Gastroesophageal sphincter (tissue), 4 donors: ENCODE measurements at places on chromosomes 1 and 21. TPM values are rescaled to one million over a fixed set of nuclear protein-coding genes. Genes with fewer than 3 reads are reported as not detected.
A peak's percentile ranks its signal among the peaks of the same experiment; 100 is the strongest.

The C1orf115 gene
- total RNA-seq, result 6.8 TPM

The NBPF4 gene
- not detected for total RNA-seq

The CFHR1 gene
- not detected for total RNA-seq

The AGMAT gene
- not detected for total RNA-seq

The PLXNA2 gene
- total RNA-seq, result 12.5 TPM

The DIO1 gene
- not detected for total RNA-seq

The CHRM3 gene
- total RNA-seq, result 123 TPM

The PLA2G2A gene
- 98.6 TPM for total RNA-seq

The ETV3L gene
- not detected for total RNA-seq

The HSD3B2 gene
- not detected for total RNA-seq

The HSD11B1 gene
- total RNA-seq, result 17.8 TPM

DNA sequence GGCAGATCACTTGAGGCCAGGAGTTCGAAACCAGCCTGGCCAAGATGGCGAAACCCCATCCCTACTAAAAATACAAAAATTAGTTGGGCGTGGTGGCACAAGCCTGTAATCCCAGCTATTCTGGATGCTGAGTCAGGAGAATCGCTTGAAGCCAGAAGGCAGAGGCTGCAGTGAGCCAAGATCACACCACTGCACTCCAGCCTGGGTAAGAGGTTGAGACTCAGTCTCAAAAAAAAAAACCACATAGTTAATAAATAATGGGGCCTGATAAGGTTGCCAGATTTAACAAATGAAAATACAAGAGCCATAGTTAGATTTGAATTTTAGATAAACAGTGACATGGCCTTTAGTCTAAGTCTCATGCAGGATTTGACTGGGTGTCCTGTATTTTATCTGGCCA lies 175.7 kb downstream of the ZZZ3 start:
- ATAC-seq, result no peak

GRCh38 chr1:55947446-55947845 lies 631.9 kb downstream of the PLPP3 start:
- ATAC-seq, result no peak

DNA sequence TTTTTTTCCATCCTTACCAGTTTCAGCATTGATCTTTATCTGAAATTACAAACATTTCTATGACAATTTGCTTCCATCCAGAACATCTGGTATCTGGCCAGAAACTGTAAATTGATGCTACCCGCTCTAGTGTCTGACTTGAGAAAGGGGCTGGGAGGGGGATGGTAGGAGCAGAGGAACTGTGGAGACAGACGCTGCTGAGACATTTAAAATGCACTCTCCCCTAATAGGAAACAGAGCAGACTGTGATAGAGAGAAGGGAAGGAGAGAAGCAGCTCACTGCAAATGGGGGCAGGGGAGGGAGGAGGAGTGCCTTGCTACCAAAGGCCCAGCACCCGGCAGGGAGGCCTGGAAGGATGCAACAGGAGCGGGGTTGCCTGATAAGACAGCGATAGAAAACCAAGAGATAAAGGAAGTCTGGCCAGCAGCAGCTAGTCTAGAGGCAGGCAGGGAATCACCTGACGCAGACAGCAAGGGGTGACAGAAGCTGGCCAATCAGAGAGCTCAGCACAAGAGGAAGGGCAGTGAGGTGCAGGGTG lies 195.5 kb upstream of the NFIA start:
- no peak for ATAC-seq

- ATAC-seq, result no peak
Measured at GRCh38 chr1:61740751-61741700, 1.3 kb upstream of the PATJ start.

DNA sequence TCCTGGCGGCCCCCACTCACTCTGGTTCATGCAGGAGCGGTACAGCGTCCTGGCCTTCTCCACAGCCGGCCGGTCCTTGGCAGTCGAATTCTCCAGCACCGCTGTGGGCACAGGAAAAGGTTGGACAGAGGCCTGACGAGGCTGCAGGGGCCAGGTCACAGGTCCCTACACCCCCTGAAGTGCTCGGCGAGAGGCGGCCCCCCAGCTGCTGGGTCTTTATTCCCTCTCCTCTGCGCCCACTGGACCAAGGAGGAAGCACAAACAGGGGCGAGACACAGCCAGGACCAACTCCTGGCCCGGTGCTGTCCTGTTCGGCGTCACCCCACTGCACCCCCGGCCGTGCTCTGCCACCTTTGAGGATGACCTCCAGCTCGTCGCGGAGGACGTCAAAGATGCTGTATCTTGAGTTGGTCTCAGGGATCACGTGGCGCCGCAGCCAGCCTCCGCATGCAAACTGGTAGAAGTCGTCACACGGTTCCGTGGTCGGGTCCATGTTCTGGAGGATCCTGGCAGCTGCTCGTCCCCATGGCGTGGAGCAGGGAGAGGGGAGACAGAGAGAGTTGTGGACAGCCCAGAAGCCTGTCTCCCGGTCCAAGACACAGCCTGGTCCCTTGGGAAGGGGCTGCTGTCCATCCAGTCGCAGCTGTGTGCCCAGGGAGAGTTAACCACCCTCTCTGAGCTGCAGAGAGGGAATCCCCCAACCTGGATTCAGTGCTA lies 22.9 kb downstream of the PRXL2B start:
- no peak for ATAC-seq

- peak; percentile 68 for ATAC-seq
Measured at GRCh38 chr1:67645495-67646144, 39.4 kb upstream of the GADD45A start.

GRCh38 chr1:26296340-26297056 lies 9.9 kb downstream of the UBXN11 start:
- ATAC-seq, result no peak

DNA sequence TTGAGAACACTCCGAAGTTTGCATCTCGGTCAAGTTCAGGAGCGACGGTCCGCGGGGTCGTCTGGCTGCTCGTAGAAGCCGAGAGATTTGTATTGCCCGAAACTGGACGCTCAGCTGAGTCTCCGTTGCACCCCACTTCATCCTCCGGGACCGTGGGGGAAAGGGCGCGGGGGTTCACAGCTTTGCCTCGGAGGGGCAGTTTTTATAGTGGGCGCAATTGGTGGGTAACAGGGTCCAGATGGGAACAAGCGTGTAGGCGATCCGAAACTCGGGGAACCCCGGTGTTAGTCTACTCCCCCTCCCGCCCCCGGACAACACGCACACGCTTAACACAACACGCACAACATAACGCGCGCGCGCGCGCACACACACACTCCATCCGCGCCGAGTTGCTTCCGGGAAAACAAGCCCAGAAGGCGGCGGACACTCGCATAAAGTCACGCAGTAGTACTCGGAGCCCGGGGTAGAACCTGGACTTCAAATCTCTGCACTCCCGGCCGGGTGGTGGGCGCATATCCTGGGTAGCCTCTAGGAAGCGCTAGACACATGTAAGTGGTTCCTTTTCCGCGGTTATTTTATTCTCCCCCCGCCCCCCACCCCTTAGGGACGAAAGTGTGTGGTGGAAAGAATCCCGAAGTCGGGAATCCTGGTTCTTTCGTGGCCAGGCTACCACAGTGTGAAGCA lies 1.1 kb upstream of the JUN start:
- ATAC-seq, result peak; percentile 24

- ATAC-seq, result no peak
Measured at GRCh38 chr1:165152727-165153126, 203.8 kb downstream of the LMX1A start.

DNA sequence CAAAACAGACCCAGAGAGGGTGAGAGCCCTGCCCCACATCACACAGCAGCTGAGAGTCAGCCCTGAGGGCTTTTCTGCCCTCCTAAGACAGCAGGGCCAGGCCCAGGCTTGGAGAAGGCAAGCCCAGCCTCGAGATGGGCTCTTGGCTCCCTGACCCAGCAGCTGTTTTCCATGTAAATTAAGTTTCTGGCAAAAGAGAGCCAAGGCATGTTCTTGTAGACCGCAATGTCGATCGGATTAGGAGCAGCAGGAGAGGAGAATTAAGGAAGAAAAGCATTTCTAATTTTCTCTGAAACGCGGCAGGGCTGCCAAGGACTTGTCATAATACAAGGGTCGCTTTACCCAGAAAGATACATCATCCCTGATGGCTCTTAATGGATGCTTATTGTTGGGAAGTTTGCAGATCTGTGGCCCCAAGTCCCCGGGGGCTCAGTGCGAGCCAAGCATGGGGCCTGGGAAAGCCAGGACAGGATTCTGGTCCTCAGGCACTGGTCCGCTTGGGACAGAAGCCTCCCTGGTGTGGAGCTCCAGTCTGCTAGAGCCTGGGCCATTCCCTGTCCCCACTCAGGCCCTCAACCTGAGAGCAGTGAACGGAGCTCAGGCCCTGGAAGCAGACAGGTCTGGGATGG lies 62.8 kb downstream of the DMRTB1 start:
- ATAC-seq, result no peak

- ATAC-seq, result no peak
Measured at GRCh38 chr1:45995298-45995697, 137.1 kb downstream of the PIK3R3 start.

GRCh38 chr1:179146476-179146875 lies 64.6 kb downstream of the TOR3A start:
- no peak for ATAC-seq

DNA sequence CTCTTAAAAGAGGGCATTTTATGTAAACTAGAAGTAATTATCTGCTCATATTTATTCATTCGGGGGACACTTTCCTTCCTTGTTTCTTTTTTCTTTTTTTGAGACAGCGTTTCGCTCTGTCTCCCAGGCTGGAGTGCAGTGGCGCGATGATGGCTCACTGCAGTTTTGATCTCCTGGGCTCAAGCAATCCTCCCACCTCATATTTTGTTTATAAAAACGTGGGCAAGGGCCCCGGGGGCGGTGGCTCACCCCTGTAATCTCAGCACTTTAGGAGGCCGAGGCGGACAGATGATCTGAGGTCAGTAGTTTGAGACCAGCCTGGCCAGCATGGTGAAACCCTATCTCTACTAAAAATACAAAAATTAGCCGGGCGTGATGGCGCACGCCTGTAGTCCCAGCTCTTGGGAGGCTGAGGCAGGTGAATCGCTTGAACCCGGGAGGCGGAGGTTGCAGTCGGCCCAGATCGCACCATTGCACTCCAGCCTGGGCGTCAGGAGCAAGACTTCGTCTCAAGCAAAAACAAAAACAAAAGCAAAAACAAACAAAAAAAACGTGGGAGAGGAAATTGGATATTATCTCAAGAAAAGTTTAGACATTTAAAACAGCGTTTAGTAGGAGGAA lies 926 bp upstream of the DFFA start:
- no peak for ATAC-seq

DNA sequence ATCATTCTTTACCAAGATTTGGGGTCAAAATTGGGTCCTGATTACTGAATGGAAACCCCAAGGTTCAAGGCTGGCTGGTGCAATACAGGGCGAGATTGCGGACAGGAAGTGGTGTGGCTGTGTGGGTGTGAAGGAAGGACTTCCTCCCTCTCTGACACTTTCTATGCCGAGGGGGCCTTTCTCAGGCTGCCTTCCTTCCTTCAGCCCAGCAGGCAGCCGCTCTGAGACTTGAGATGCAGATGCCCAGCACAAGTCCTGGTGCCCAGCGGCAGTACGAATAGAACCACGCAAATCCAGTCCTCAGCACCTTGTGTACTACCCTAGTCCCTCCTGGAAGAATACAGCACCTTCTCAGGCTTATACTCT lies 16.3 kb downstream of the BATF3 start:
- ATAC-seq, result no peak

- no peak for ATAC-seq
Measured at GRCh38 chr1:173137107-173137706, 69.9 kb downstream of the TNFSF4 start.

DNA sequence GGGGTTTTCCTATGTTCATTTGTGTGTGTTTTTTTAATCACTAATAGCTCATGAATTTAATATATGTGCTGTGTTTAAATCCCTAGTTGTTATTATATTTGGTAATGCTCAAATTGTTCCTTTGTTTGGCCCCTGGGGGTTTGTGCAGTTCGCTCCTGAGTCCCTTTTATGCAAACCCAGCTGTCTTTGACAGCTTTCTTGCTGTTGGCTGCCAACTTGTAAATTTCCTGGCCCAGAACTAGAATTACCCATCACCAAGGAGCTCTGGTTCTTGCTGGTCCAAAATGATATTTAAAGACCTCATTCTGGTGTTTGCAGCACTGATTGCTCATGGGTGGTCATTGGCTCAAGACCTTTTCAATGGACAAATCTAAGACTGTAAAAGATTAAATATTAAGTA lies 39.6 kb upstream of the PGBD5 start:
- ATAC-seq, result no peak

- no peak for ATAC-seq
Measured at GRCh38 chr1:89363638-89364536, at the start of gene GBP6. GBP6 (plus strand) TSS chr1:89364059; CDS start chr1:89368552, 4,493 bp downstream.
